CD8-positive, alpha-beta T cell (primary cell): ENCODE measurements at places on chromosomes 6 and 20.
A peak's percentile ranks its signal among the peaks of the same experiment; 100 is the strongest.

- no peak for DNase-seq
Observed at GRCh38 chr6:25525078-25525477, 126.9 kb upstream of the SCGN start.

- DNase-seq = peak; percentile 86
Observed at GRCh38 chr6:149508485-149508884, 23.7 kb upstream of the ZC3H12D start.

DNA sequence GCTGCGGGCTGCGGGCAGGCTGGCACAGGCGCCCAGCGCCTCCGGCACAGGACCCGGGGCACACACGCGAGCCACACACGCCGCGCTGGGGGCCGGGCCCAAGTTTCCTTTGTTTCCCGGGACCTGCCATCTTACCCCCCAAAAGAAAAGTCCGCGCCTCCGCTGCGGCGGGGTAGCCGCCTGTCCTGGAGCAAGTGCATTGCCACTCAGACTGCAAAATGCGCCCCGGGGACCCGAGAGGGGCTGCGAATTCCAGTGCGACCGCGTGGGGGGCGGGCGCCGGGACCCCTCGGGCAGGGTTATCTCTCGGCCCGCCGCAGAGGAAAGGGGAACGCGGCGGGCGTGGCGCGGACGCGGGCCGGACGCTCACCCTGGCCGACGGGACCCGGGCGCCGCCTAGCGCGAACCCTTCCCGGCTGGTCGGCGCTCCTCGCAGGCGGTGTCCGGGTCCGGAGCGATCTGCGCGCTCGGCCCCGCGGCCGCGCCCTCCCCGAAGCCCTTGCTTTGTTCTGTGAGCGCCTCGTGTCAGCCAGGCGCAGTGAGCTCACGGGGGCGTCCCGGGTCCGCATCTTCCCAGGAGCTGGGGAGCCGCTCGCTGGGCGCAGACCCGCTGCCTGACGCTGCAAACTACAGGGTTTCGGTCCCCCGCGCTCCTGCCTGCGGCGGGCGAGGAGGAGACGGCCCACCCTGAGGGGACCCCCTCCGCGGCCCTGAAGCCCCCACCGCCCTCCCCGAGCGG, 639 bp upstream of the CD24 start:
- DNase-seq = no peak

- DNase-seq = no peak
Observed at GRCh38 chr6:56343295-56343694, 95.9 kb upstream of the COL21A1 start.

DNA sequence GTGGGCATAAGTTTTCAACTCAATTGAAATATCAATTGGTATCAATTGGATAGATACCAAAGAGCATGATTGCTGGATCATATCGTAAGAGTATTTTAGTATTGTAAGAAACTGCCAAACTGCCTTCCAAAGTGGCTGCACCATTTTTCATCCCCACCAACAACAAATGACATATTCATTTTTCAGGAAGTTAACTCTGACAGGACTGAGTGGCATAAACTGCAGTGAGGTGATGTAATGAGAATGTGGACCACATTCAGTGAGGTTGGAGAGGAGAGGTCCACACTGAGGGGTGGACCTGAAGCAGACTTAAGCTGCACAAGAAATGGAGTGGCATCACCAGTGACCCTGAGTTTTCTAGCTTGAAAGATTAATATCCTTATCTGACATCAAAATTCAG, 11.6 kb upstream of the CALHM6 start:
- DNase-seq = no peak

- DNase-seq = no peak
Observed at GRCh38 chr20:34949120-34949519, 6.5 kb downstream of the GSS start.

GRCh38 chr20:16061351-16061750, 511.9 kb downstream of the KIF16B start:
- no peak for DNase-seq

DNA sequence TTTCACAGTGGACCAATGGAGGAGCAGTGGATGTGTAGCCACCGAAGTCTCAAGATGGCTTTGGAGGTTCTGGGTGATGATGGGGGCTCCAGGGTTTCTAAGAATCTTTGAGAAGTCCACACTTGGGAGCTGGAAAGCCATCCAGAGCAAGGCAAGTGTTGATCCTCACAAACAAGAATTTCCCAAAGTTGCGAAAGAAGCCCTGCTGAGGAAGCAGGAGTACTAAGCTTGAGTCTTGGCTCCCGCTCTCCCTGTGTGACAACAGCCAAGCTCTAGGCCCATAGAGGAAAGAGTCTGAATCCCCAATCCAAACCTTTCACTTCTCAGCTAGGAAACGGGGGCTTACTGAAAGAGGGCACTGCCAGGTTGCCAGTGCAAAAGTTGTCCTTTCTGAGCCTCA, 106.0 kb downstream of the EDN3 start:
- no peak for DNase-seq

- no peak for DNase-seq
Observed at GRCh38 chr6:1597121-1597744, 12.5 kb upstream of the FOXC1 start.

DNA sequence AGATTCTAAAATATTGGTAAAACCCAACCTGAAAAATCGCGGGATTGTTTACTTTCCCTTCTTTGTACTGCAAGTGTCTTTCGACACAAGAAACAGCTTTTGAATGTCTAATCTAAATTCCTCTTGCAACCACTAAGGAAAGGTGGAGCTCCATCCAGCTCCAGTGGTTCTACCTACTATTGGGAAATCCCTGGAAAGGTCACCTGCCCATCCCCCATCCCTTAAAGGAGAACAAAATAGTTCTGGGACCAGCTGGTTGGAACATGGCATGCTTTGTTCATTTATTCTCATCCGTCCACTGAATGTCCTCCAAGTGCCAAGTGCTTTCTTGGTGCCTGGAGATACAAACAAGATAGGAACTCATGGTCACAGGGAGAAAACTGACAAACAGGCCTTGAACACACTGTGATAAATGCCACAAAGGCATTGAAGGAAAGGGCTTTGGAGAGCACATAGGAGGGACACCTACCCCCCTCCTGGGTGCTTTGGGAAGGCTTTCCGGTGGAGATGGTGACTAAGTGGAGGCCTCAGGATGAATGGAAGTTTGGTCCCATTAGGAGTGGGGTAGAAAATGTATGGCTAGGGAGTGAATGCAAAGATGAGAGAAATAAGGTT, 2.3 kb upstream of the CITED2 start:
- no peak for DNase-seq

DNA sequence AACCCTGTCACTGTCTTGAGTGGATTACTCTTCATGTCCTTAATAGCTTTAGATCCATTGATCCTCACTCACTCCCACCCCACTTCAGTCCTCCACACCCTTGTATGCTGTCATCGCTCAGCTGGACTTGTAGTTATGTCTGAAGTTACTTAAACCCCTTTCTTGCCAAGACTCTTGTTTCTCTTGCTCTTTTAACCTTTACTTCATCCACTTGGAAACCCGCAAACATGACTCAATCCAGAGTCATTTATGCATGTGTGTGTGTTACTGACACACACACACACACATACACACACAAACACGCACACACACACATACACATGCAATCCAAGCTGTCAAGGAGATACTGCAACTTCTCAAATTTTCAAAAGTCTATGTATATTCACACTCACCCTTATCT, 341.8 kb downstream of the SYNE1 start:
- no peak for DNase-seq

DNA sequence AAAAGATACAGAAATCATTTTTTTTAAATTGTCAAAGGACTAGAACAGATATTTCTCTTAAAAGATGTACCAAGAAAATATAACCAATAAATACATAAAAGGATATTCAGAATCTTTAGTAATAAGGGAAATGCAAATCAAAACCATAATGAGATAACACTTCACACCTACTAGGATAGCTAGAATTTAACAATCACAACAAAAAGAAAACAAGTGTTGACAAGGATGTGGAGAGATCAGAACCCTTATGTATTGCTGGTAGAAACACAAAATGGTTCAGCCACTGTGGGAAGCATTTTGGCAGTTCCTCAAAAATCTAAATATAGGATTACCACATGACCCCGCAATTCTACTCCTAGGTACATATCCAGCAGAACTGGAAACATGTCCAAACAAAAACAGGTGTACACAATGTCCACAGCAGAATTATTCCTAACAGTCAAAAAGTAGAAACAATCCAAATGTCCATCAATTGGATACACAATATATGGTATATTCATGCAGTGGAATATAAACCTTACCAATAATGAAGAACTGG, 211.0 kb downstream of the LRFN2 start:
- DNase-seq = no peak

- DNase-seq = no peak
Observed at GRCh38 chr20:1813101-1813529, 82.1 kb upstream of the SIRPA start.

DNA sequence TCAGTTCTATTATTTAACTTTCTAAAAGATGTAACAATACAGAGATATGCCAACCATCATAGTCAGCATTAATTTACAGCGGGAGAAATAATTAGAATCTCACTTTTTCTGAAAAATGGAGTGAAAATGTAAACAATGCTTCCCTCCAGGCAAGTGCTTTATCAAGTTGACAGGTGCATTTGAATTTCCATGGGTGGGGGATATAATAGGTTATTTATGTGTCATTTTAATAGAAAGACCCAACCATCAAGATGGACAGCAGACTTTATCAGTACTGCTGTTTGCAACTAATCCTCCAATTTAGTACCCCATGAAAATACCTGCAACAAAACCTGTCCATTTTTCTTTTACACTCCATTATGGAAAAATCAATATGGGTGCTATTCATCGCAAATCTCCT, 780.1 kb downstream of the TFAP2A start:
- DNase-seq = no peak

DNA sequence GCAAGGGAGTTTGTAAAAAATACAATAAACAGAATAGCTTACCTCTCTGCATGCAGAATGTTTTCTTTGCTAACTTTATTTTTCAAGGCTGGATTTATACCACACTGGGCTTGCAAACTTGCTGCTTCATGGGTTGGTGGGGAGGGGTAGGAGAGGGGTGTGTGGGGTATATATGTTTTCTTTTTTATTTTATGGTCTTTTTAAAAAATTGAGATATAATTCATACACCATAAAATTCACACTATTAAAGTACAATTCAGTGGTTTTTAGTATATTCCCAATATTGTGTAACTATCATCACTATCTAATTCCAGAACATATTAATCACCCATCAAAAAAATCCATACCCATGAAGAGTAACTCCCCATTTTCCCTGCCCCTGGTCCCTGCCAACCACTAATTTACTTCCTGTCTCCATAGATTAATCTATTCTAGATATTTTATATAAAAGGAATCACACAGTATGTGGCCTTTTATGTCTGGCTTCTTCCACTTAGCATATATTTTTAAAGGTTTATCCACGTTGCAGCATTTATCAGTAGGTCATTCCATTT, 14.3 kb upstream of the TRPC4AP start:
- DNase-seq = no peak

GRCh38 chr6:46772762-46773161, 20.4 kb upstream of the MEP1A start:
- DNase-seq = no peak

- DNase-seq = no peak
Observed at GRCh38 chr6:3120765-3121089, 2.2 kb downstream of the BPHL start.

- DNase-seq = no peak
Observed at GRCh38 chr20:40770564-40771307, 81.7 kb upstream of the MAFB start.

DNA sequence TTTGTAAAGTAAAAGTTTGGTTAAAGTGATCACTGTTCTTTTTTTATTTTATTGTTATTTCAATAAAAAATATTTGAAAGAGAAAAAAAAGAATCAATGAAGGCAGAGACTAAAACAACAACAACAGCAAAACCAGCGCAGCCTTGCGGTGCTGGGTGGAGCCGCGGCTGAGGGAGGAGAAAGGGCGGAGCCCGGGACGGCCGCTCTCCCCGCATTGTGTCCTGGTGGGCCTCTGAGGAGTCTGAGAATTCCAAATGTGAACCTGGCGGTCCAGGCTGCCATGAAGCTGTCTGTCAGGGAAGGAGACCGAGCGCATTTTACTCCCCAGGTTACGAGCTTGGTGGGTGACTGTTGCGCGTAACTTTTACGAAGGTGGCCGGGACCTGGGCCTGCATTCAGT, 43.2 kb downstream of the TMEM242 start:
- no peak for DNase-seq

DNA sequence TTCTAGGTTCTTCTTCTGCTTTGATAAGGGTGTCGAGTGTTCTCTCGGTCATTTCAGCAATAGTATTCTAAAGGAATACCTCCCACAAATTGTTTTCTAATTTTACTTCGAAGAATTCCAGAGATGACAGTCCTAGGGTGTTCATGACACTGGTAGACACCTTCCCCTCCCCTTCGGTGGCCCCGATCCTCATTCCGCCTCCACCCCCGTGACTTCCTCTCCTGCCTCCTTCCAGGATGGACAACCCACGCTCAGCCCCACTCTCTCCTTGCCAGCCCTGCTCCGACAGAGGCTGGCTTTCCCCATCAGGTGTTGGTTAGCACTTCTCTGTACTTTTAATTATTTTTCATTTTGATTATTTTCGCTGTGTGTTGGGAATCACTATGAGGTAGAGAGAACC, 254.8 kb upstream of the QKI start:
- no peak for DNase-seq

GRCh38 chr20:35988910-35989463, 20.6 kb downstream of the CNBD2 start:
- no peak for DNase-seq

DNA sequence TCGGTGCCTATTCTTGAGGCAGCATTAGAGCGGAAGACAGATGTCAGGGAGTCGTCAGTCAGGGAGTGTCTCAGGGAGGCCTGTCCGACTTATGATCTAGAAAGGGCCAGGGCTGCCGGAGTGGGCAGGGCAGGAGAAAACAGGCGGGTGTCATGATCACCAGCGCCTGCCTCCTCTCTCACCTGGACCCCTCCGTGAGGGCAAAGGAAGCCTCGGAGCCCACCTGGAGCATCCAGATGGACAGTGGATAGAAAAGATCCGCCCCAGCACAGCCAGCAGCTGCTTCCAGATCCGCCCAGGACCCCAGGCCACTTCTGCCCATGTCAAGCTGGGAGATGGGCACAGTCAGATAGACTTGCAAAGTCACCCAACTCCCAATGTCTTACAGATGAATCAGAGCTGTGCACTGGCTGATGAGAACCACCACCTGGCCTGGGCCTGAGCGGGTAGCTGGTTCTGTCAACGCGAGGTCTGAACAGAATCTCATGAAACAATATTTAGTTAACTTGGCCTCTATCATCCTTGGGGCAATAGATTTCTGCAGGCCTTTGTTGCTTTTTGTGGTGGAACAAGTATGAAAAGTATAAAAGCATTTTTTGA, 22.2 kb downstream of the PSMG4 start:
- no peak for DNase-seq

- peak; percentile 90 for DNase-seq
Observed at GRCh38 chr20:63009045-63009961, 2.5 kb upstream of the BHLHE23 start.

DNA sequence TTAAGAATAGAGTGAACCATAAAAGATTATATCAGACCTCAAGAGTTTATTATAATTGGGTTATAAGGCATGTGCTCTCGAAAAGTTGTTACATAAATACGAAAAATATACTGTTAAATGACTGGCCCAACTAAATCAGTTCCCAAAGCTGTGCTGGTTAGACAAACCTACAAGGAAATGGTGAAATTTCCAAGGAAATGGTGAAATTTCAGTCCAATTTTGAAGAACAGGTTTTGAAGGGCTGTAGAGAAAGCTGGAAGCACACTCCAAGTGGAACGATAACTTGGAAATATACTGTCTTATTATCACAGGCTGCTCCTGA, 400 bp upstream of the TRMT11 start:
- DNase-seq = no peak

- DNase-seq = no peak
Observed at GRCh38 chr6:90231798-90232197, 64.8 kb downstream of the BACH2 start.

- DNase-seq = no peak
Observed at GRCh38 chr6:160111806-160112205, 9.8 kb upstream of the SLC22A1 start.
